ENCODE measurements at places on chromosomes 1 and 21.
A peak's percentile ranks its signal among the peaks of the same experiment; 100 is the strongest.

- no peak for DNase-seq
These were observed 65.6 kb upstream of the TNR start for GRCh38 chr1:175808999-175809398.

GRCh38 chr1:231731268-231731667, 104.7 kb downstream of the DISC1 start:
- DNase-seq: no peak

- no peak for DNase-seq
These were observed 71.3 kb upstream of the PRDX6 start for GRCh38 chr1:173405834-173406233.

GRCh38 chr1:4033129-4033676, 133.1 kb upstream of the C1orf174 start:
- DNase-seq: no peak

- no peak for DNase-seq
These were observed 61.5 kb upstream of the RAVER2 start for GRCh38 chr1:64683419-64683818.

DNA sequence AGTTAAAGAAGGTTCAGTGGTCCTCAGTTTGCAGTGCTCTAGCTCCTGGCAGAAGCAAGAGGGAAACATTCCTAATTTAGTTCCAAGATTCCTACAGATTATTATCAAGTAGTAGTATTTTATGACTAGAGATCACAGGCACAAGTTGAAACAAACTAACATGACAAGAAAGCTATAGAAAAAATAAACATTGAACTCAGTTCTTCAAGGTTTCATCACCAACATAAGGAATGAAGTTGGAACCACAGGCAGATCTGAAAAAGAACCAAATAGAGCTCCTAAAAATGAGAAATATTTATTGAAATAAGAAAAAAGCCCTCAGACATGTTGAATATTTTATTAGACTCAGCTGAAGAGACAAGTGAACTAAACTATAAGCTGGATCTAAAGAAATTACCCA, 40.6 kb downstream of the PDC start:
- no peak for DNase-seq

GRCh38 chr1:99737016-99737415, 29.4 kb downstream of the FRRS1 start:
- DNase-seq: no peak

GRCh38 chr1:119732465-119733168, 20.9 kb downstream of the PHGDH start:
- no peak for DNase-seq

DNA sequence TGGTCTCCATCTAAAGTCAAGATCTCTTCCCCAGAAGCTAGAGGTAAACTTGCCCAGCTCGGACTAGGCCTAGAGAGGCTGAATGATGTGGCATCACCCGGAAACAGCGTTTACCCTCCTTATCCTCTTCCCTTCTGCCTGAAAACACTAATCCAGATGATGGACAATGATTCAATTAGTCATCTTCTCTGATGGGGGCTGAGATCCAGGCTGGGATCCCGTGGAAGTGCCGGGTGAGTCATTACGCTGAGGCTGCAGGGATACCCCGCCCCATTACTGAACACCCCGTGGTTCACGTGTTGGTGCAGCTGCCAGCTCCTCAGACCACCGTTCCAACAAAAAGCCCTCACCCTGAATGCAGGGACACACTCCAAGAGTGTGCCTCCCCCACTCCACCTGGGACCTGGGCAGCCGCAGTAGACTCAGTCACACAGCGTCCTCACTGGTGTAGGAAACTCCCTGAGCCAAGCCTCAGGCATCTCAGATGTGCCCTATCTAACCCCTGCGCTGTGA, 2.0 kb downstream of the S100A6 start:
- DNase-seq: peak; percentile 15

DNA sequence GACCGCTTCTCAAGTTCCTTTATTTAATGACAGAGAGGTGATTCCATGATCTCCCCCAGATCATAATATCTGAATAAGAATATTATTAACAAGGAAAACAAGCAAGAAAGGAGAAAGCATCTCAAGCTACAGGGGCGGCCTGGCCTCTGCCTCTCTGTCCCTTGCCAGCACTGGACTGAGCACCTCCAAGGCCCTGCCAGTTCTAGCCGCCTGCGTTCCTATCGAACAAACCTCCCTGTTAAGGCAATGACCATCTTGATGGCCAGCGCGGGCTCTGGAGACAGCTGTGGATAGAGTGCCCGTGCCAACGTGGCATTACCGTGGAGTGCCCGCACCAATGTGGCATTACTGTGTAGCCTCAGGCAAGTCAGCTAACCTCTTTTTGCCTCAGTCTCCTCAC, 84.8 kb downstream of the NPHP4 start:
- no peak for DNase-seq

DNA sequence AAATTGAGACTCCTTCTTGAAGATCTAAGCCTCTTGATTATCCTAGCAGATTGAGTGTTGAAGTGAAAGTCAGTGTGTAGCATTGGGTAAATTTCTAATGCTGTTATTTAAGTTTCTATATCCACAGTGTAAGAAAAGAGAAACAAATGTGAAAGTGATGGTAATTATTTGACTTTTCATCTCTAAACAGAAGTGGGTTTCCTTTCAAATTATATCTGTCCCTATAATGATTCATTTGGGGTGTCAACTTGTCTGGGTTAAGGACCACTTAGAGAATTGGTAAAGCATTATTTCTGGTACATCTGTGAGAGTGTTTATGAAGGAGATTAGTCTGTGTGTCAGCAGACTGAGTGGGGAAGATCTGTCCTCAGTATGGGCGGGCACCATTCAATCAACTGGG, 133.0 kb upstream of the HMCN1 start:
- DNase-seq: no peak

- DNase-seq: no peak
These were observed 103.8 kb downstream of the SPATA17 start for GRCh38 chr1:217734973-217735372.

- no peak for DNase-seq
These were observed 88.3 kb downstream of the AK5 start for GRCh38 chr1:77370161-77370560.

GRCh38 chr1:218249338-218250140, 35.6 kb upstream of the RRP15 start:
- no peak for DNase-seq

- DNase-seq: no peak
These were observed 15.3 kb downstream of the MASP2 start for GRCh38 chr1:11031624-11032262.

GRCh38 chr1:186864296-186864695, 35.5 kb downstream of the PLA2G4A start:
- no peak for DNase-seq

DNA sequence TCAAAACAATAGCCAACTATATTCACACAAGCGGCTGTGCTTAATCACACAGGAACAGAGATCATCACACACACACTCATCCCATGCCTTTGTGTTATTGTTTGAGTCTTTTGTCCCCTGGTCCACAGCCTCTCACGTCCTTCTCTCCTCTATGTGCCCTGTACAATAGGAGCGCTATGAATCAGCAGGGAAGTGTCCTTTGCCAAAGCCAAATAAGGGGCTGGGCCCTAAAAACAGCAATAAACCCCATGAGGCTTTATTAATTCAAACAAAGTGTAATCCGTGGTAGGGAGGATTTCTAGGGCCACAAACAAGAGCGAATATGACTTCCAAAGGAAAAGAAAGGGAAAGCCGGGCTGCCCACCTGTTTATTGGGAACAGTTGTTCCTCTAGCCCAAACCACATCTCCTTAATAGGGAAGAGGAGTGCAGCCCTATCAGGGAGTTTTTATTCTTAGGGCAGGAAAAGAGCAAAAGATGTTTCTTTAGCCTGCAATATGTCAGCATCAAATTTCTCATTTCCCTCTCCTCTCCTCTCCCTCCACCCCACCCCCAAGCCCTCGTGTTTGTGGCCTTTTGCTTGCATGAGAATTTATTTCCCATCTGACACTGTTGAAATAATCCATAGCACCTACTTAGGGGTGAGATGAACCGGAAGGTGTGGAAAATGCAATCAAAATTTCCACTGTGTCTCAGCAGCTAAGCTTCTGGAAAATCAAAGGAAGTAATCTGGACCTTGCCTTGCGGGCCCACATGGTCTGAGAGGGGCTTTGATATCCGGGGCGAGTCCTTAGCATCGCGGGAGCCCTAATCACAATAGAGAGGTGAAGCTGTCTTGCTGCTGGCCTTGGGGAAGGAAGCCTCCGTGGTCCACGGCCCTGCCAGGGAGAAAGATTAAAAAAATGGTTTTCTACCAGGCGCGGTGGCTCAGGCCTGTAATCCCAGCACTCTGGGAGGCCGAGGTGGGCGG, 45.3 kb upstream of the ITPKB start:
- DNase-seq: no peak

DNA sequence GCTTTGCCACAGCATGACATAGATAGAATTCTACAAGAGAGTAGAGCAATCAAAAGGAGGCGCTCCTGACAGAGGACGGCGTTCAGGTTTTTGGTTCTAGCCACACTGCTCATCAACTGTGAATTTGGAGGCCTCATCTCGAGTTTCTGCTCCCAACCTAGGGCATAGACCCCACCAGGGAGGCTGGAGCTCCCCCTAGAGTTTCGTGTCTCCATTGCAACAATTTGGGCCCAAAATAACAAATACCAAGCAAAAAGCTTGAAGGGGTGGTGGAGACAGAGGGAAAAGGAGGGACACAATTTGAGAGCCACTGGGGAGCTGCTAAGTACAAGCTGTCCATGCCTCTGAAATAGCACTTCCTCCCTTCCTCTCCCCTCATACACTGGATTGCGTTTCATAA, 297.0 kb downstream of the GPATCH2 start:
- no peak for DNase-seq

- no peak for DNase-seq
These were observed 250.0 kb downstream of the GRIK1 start for GRCh38 chr21:29689753-29690152.

GRCh38 chr1:221851336-221851735, 109.4 kb upstream of the DUSP10 start:
- DNase-seq: no peak

DNA sequence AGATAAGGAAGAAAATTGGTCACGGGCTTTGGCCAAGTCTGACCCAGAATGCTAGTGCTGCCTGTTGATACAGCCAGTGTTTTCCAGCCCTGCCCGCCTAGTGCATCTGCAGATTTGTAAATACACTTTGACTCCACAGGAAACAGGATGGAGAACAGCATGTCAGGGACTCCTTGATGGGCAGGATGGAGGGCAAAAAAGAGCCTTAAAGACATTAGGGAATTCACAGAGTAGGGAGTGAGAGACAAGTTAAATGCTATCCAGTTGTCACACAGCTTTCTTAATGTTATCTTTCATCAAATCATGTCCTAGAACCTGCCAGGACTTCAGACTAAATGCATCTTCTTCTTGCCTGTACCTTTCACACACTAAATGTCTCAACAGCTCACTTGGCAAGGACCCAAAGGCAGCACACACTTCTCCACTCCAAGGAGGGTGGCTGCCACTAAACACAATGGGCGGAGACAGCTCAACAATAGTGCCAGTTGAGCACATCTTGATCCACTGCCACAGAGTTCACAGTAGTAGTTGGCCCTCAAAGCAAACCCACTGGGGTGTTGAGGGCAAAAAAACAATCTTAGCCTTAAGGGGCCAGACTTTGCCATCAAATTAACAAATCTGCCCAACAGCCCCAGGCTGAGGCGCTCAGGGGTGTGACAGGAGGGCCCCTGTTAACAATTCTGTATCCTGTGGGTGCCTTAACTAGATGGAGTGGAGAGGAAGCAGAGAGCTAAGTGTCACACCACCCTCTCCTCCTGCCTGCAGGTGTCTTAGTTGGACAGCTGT, 2.7 kb downstream of the HIVEP3 start:
- peak; percentile 41 for DNase-seq

- DNase-seq: no peak
These were observed 46.7 kb upstream of the GUCA2A start for GRCh38 chr1:42211224-42211623.

DNA sequence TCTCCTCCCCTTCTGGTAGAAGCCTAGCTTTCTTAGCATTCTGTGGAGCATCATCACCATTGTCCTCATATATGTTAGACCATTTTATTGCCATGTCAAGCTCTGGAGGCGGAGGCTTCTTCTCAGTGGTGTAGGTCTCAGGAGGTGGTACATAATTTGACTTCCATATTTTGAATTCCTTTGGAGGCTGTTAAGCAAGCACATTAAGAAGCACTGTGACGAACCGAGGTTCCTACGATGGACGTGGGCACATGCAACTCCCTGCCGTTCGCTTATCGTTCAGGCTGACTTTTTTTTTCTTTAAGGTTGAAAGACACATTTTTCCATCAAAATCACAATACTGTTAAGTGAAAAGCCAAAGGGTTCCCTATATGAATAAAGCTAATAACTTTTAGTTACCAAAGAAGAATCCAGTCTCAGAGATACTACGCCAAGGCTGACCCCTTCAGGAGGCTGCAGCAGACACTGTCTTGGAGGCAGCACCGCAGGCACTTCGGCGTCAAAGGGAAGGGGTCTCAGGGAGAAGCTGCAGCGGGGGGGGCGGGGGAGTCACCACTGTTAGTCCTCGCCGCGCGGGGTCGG, 835 bp downstream of the C1orf52 start:
- DNase-seq: no peak

Data from activated effector memory CD4-positive, alpha-beta T cell treated with Interleukin-2 at 50 U/mL for 16 hours (primary cell).